Lower leg skin (tissue), 4 donors: ENCODE measurements at places on chromosomes 12 and 14. TPM values are rescaled to one million over a fixed set of nuclear protein-coding genes. Genes with fewer than 3 reads are reported as not detected.

PALS1 gene
- total RNA-seq: 12.5 TPM

DPF3 gene
- 4.7 TPM for total RNA-seq

- no peak for DNase-seq
Observed at GRCh38 chr12:82817368-82817767, 130.7 kb downstream of the TMTC2 start.

DNA sequence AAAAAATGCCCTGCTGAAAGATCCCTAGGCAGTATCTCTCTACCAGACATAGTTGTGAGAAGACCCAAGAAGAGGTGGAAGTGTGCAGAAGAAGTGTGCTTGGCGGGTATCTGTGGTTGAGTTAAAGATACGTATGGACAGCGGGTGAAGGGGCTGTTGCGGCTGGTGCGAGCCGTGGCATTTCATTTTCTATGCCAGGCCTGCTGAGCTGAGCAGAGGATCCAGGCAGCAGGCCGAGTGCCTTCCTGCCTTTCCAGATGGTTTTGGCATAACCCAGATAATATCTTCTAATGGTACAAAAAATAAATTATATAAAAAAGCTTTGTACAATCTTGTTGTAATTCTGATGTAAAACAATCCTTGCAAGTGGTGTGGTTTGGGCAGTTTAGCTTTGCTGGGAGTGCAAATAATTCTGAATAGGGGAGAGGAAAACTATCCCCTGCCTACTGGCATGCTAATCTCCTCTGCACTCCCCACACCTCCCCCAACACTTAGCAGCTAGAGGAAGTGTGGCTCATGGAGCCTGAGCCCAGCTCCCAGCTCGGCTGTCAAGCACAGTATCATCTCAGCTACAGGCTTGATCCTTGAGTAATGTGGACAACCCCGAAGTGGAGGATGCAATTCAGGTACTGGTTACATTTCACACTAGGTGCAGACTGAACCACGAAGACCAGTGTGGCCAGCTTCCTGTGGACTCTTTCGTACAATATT lies 168.9 kb downstream of the VRK1 start:
- no peak for DNase-seq

DNA sequence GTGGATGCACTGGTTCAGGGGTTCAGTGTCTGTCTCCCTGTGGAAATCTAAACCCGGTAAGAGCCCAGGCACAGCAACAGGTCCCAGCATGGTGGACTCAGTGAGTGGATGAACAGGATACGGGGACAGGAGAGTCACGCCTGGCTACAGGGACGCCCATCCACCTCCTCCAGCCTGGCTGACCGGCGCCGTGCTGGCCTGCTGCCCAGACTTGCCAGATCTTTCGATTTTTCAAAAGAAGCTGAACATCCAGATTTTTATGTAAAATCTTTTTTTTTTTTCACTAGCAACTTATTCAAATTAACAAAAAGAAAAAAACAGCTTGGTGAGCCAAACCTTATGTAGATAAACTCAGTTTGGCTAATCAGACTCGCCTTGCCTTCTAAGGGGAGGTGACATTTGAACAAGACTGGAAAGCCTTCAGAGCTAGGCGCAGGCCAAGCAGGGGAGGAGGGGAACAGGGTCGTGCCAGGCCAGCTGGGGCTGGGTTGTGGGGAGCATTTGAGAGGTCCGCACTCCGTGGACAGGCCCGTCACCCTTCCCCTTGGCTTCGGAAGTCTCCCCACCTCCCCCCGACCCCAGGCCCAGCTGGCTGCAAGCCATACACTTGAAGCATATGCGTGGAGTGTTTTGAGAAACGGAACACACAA lies 87.8 kb upstream of the NCOR2 start:
- DNase-seq: no peak

GRCh38 chr12:129213551-129213950 lies 360.3 kb downstream of the GLT1D1 start:
- no peak for DNase-seq

GRCh38 chr14:90396341-90397339 lies at the start of gene CALM1:
Gene CALM1 (plus strand): TSS chr14:90397029. CDS start chr14:90397231, 202 bp downstream.
- peak; percentile 88 for DNase-seq

DNA sequence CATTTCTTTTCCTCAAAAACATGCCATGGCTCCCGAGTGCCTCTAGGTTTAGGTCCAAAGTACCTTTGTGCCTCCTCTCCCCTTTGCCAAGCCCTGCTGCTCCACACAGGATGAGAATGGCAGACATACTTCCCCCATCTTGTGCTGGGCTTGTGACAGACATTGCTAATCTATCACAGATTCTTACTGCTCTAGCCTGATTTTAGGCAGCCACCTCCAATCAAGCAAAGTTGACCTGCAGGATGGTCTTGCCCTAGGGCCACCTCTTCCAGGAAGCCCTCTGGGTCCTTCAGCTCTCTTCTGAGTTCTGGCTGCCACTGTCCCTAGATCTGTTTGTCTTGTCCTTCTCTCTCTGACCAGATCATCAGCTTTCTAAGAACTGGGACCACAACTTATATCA lies 20.5 kb downstream of the FOXN4 start:
- DNase-seq: no peak

DNA sequence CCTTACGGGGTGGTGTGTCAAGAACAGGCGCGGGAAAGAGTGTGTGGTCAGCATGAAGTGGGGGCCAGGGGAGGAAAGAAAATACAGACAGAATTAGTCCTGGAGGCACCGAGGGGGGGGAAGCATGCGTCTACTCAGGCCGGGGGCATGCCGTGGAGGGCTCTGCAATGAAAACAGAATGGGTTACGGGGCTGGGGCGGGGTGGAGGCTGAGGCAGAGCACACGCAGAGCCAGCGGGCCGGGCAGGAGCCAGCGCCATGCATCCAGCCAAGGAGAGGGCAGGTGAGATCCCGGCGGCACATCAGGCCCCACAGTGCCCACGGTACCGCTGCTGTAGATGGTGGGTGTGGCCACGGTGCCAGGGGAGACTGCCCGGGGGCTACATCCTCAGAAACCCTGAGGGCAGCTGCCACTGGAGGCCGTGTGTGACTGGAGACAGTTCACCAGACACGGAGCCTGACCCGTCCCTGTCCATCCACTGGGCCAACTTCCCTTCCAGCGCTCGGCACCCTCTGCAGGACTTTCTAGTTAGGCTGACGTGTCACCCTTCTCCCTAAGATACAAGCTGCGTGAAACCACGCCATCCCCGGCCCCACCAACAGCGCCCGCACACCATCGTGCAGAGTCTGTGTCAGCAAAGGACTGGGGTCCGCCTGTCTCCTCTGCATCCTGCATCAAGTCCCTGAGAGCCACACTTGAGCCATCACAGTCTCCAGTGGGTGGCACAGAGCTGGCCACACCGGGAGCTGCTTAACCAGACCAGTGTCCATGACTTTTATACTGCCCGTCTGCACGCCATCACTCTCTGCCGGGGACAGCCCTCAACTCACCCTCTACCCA lies 87.4 kb downstream of the PIWIL1 start:
- DNase-seq: no peak

DNA sequence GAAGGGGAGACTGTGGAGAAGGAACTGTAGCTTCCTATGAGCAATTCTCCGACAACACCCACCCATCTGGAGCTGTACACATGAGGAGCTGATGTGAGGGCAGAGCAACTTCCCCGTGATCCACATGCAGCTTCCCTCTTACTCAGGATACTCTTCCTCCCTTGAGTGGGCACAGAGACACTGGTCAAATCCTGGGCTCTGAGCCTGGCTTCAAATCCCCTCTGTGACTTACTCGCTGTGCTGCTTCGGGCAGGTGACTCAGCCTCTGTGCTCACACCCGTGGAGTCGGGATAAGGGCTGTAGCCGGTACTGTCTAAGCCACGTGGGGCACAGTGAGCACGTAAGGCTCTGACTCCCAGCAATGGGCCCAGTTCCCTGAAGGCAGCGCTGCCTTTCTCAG lies 31.1 kb downstream of the ZFYVE21 start:
- DNase-seq: no peak

- DNase-seq: no peak
Observed at GRCh38 chr12:65741656-65742017, 82.6 kb upstream of the HMGA2 start.

GRCh38 chr12:3303410-3304136 lies 187.4 kb upstream of the PRMT8 start:
- DNase-seq: no peak

DNA sequence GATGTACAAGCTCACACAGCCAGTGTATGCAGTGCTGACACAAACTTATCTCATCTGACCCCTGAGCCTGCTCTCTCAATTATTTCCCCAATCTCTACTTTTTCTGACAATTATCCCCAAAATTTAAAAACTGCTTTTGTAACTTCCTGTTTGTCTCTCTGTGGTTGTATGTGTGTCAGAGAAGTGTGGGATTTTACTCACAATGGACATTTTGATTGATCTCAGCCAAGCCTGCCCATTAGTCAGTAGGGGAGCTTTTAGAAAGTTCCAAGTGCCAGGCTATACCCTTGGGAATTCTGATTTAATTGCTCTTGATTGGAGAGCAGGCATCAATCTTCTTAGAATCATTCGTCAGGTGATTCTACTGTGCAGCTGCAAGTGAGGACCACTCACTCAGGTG lies 64.9 kb upstream of the LMNTD1 start:
- no peak for DNase-seq

DNA sequence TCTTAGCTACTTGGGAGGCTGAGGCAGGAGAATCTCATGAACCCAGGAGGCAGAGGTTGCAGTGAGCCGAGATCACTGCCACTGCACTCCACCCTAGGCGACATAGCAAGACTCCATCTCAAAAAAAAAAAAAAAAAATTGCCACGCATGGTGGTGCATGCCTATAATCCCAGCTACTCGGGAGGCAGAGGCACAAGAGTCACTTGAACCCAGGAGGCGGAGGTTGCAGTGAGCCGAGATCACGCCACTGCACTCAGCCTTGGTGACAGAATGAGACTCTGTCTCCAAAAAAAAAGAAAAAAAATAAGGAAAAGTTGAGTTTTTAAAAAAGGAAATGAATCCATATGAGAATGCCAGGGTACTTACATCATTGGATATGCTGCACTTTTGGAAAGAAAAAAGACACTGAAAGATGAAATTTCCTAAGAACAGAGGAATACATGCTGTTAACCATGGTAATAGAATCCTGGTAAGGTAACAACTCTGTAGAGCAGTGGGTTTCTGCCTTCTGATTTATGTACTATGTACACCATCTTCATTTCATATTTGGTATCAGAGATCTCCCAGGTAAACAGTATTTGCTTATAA lies 222.7 kb downstream of the ERC1 start:
- DNase-seq: no peak
